ENCODE measurements at places on chromosomes 2 and 18.

- DNase-seq = no peak
These were observed 596.4 kb downstream of the NYAP2 start for GRCh38 chr2:225995796-225996461.

- no peak for DNase-seq
These were observed 449 bp upstream of the ATRAID start for GRCh38 chr2:27211241-27211942.

- DNase-seq = no peak
These were observed 94.4 kb downstream of the LBH start for GRCh38 chr2:30325600-30326328.

DNA sequence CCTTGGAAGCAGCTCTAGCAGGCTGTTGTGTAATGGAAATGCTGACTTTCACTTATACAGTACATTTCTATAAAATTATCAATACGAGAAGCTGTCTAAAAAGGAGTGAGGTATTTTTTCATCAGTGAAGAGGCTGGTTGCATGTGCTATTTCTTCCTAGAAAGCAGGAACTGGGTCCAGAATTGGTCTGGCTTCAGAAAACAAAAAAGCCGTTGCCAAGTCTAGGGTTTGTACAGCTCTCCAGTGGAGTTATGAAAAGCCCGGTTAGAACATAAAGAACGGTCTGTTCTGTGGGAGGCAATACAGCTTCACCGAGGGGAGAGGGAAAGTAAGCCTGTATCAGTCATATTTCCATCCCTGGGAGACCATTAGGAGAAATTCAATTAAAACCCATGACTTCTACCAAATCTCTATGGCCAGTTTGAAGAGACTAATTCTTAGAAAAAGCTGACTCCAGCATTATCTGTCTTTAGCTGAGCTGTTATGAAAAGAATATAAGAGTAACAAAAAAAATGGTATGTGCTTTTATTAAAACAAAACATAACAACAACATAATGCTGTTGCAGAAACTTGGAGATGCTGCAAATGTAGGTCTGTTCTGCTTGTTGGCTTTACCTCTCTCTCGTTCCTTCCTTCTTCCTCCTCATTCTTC is 217.0 kb downstream of the CMPK2 start:
- DNase-seq = no peak

- no peak for DNase-seq
These were observed 42.7 kb downstream of the CYP26B1 start for GRCh38 chr2:72104821-72105588.

All from GM13977 (cell line).